ENCODE measurements at places on chromosomes 1 and 21.

GRCh38 chr21:17900281-17900989 lies 81.3 kb upstream of the C21orf91 start:
- DNase-seq, result no peak

GRCh38 chr1:157189096-157189495 lies 50.9 kb upstream of the ETV3 start:
- no peak for DNase-seq

DNA sequence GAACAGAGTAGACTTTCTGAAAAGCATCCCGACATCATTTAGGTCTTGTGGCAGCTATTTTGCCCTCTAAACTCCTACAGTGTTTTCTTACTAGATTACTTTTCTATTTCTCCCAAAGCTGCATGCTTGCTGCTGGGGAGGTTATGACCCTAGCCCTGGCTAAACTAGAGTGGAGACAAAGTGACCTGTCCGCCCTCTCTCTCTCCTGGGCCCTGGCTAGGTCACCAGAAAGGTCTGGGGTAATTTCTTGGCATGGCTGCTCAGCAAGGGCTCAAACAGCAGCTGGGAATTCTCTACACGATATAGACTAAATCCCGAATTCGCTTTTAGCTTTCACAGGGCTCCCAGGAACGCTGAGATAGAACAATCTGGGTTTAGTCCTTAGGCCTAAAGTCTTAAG lies 84.5 kb upstream of the KCNE2 start:
- no peak for DNase-seq

DNA sequence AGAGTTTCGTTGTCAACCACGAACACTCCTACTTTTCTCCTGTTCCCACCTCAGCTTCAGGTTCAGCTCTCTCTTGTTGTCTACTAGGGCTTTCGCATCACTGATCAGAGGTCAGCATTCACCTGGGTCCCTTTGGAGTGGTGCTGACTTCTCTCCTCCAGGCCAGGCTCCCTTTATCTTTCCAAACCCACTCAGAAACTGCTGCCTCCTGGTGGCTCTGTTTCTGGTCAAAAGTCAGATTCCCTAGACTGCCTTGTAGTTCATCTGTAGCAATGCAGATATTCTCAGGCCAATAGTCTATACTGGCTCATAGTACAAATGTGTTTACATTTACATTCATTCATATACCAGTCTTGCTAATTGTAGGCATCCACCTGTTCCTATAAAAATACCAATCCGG lies 6.4 kb upstream of the ERI3 start:
- DNase-seq, result peak; percentile 36

GRCh38 chr1:17123196-17124045 lies 4.2 kb upstream of the PADI2 start:
- DNase-seq, result no peak

- DNase-seq, result no peak
Observed at GRCh38 chr1:165052431-165052830, 304.1 kb downstream of the LMX1A start.

DNA sequence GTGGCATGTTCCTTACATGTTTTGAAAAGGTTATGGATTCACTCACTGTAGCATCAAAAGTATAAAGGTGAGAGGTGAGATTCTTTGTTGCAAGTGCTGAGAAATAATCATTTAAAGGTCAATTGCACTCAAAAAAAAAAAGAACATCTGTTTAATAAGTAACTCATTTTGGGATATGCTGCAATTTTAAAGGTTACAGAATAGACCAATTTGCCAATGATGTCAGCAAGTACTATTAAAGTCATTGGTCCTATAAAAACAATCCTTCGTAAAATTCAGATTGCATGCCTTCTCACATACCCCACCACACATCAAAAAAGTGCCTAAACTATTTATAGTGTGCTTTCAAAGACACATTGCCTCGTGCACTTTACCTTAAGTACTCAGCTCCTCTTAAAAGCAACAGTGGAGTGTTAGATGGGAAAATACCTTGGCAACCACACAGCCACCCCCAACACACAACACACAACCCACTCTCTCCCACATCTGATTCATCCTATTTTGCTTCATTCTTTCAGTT lies 218.2 kb upstream of the ADGRL2 start:
- DNase-seq, result peak; percentile 32

- DNase-seq, result no peak
Observed at GRCh38 chr1:203162403-203162802, 13.2 kb downstream of the MYBPH start.

- DNase-seq, result peak; percentile 6
Observed at GRCh38 chr1:50705699-50706098, 254.4 kb downstream of the FAF1 start.

DNA sequence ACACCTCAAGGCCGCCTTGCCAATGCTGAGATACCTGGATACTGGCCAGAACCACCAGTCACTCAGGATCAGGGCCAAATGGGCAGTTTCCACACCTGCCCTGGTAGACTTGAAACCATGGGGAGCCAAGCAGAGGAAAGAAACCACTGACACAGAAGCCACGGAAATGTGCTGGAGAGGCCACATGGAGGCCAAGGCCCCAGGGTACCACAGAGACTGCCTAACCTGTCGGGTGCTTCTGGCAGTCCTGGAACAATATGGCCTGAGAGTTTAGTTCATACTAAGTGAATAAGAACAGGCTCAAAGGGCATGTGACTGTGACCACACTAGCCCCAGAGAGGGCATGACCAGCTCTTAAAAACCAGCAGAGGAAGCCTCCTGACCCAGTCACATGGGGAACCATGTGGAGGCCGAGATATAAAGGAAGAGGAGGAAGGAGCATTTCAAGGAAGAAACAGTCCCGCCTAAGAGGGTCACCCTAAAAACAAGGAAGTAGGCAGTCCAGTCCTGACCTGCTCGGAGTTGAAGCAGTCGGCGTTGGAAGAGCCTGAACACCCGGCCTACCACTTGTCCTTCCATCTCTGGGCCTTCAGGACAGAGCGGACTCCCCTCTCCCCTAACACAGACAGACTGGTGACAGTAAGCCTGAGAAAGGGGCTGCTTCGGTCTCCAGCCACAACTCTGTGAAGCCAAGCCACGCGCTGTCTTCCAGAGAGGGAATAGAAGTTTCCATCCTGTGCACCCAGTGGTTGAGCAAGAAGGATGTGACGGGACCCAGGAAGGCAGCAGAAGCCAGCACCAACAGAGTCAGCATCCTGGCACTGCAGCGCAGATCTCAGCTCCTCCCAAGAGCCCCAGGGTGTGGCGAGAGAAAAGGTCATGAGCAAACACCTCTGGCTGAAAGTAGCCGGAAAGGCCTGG lies at the start of gene DENND2D:
Gene DENND2D (minus strand): TSS at position 766 of the 921 bp plus-strand sequence. CDS start 187 bp downstream, at position 579.
- DNase-seq, result no peak

GRCh38 chr1:227775841-227776240 lies 39.6 kb upstream of the PRSS38 start:
- DNase-seq, result no peak

- DNase-seq, result peak; percentile 39
Observed at GRCh38 chr1:91564888-91565701, 64.4 kb downstream of the CDC7 start.

DNA sequence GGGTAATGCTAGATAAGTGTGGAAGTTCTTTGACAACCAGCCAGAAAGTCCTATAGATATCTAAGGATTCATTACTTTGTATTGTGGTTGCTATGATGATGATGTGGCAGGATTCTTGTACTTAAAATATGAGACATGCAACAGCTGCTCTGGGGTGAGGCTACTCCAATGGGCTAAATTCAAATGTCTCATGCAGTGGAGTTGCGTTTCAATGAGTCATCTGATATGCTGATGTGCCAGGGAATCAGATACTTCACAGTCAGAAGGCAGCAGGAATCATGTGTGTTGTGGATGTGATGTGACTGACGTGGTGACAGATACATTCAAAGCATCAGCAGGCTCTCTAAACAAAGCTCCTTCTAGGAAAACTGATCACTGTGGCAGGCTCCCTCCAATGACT lies 66.5 kb downstream of the TSEN15 start:
- peak; percentile 95 for DNase-seq

DNA sequence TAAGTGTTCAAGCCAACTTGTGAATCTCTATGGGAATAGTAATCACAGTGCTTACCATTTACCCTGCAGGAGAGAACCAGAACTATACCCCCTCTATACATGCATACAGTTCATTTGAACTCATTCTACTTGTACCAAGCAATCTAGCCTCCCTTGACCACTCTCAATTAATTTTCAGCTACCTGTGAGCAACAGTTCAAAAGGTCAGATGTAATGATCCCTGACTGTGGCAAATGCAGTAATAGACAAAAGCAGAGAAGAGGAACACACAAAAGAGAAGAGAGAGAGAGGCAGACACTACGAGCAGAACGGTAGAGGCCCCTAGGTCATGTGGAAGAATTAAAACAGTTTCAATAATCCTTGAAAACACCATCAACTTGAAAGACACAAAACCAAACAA lies 52.8 kb downstream of the FMO4 start:
- DNase-seq, result no peak
